ENCODE measurements at places on chromosomes 6 and 20.

GRCh38 chr6:121993362-121993761 is 406.1 kb upstream of the HSF2 start:
- no peak for DNase-seq
- no peaks in the 10 kb centered on the region for H3K36me3 ChIP-seq
- no peaks in the 10 kb centered on the region for H3K4me1 ChIP-seq
- H3K4me3 ChIP-seq, result no peak overlapping the region
- no peaks in the 10 kb centered on the region for H3K27me3 ChIP-seq
- H3K27ac ChIP-seq, result no peak overlapping the region

GRCh38 chr6:66717801-66718200 is 1010.8 kb upstream of the EYS start:
- H3K4me3 ChIP-seq, result no peak overlapping the region
- H3K27me3 ChIP-seq, result no peaks in the 10 kb centered on the region
- no peak overlapping the region for H3K27ac ChIP-seq
- H3K36me3 ChIP-seq, result no peaks in the 10 kb centered on the region
- no peaks in the 10 kb centered on the region for H3K4me1 ChIP-seq

- no peak overlapping the region for H3K4me3 ChIP-seq
- H3K36me3 ChIP-seq, result no peaks in the 10 kb centered on the region
- H3K27ac ChIP-seq, result no peak overlapping the region
- H3K4me1 ChIP-seq, result no peaks in the 10 kb centered on the region
- H3K27me3 ChIP-seq, result peaks cover 18% of the 10 kb centered on the region
- DNase-seq, result no peak
Observed at GRCh38 chr6:4102687-4103244, 23.8 kb upstream of the FAM217A start.

DNA sequence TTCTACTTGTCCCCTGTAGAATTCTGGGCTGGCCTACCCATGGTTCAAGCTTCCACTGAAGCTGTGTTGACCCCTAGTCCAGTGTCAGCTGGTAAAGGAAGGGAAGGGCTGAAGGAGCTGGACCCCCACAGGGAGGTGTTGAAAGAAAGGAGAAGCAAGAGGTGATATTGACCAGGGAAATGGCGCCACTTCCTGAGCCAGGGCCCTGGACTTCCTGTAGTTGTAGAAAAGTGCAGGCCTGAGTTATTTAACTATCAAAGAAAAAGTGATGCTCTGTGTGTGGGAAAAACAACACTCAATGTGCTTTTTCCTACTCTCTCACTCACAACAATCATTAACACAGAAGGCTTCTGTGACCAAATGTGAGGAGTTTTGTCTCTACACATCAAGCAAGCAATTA is 60.0 kb upstream of the IER3 start:
- H3K4me1 ChIP-seq, result peaks cover 34% of the 10 kb centered on the region
- DNase-seq, result no peak
- no peaks in the 10 kb centered on the region for H3K27me3 ChIP-seq
- no peak overlapping the region for H3K4me3 ChIP-seq
- no peak overlapping the region for H3K27ac ChIP-seq

DNA sequence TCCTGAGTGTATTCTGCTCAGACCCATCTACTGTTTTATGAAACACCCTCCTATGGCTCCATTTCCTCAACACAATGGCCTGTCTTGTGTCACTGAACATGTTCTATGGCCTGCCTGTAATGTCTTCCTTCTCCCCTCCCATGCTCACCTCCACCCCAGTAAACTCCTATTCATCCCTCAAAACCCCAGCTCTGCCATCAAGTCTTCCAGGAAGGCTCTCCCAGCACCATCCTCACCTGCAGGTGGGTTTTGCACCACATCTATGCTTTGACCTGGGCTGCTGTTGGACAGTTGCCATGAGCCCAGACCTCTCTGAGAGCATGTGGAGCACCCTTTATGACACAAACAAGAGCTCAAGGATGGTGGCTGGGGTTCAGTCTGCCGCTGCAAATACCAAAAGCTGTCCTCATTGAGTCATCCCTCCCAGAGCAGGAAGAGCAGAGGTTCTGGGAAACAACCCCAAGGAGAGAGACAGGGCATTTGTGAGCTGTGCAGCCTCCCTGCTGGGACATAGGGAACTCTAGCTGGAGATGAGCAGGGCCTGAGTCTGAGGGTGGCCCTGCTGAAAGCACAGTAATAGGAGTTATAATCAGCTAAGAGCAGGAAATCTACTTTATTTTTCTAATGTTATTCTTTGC is 93.8 kb upstream of the CD93 start:
- no peaks in the 10 kb centered on the region for H3K36me3 ChIP-seq
- H3K4me1 ChIP-seq, result no peaks in the 10 kb centered on the region
- no peak for DNase-seq
- H3K4me3 ChIP-seq, result no peak overlapping the region
- H3K27ac ChIP-seq, result no peak overlapping the region

DNA sequence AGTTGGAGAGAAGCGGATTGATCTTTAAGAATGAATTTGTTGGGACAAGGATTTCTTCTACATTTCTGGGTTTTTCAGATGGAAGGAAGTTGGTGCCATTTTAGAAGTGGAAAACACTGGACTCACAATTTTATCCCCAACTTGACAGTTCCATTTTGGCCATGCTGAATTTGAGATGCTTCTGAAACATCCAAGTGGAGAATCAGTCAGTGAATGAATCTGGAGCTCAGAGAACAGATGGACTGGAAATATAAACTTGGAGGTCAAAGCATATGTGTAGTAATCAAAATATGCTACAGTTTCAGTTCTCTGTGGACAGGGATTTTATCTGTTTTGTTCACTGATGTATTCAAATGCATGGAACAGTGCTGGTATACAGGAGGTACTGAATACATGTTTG is 89.9 kb downstream of the KCNQ5 start:
- H3K4me3 ChIP-seq, result no peak overlapping the region
- no peaks in the 10 kb centered on the region for H3K27me3 ChIP-seq
- no peak for DNase-seq
- H3K36me3 ChIP-seq, result peaks cover 13% of the 10 kb centered on the region
- no peaks in the 10 kb centered on the region for H3K4me1 ChIP-seq

DNA sequence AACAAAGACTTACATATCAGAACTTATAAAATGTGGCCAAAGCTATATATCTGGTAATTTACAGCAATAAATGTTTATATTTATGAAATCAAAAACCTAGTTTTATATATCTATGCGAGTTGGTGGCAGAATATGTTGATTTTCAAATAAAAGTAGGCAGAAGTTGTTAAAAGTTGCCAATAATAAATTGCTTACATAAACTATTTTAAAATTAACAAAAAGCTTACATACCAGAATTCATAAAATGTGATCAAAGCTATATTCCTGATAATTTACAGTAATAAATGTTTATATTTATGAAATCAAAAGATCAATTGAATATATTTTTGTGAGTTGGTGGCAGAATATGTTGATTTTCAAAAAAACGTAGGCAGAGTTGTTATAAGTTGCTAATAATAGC is 451.8 kb upstream of the KHDRBS2 start:
- H3K27ac ChIP-seq, result no peak overlapping the region
- H3K36me3 ChIP-seq, result no peaks in the 10 kb centered on the region
- no peak for DNase-seq
- no peaks in the 10 kb centered on the region for H3K4me1 ChIP-seq

GRCh38 chr20:32507998-32508774 is 76.9 kb downstream of the NOL4L start:
- H3K36me3 ChIP-seq, result peaks cover 34% of the 10 kb centered on the region
- H3K4me3 ChIP-seq, result no peak overlapping the region
- peak overlapping the region; percentile 79 for H3K27ac ChIP-seq
- peaks cover 48% of the 10 kb centered on the region for H3K4me1 ChIP-seq

- peak overlapping the region; percentile 42 for H3K27ac ChIP-seq
- H3K27me3 ChIP-seq, result no peaks in the 10 kb centered on the region
- peaks cover 53% of the 10 kb centered on the region for H3K4me1 ChIP-seq
Observed at GRCh38 chr6:6587696-6588063, 840 bp upstream of the LY86 start.

- no peak overlapping the region for H3K4me3 ChIP-seq
- no peaks in the 10 kb centered on the region for H3K4me1 ChIP-seq
- no peak overlapping the region for H3K27ac ChIP-seq
- H3K27me3 ChIP-seq, result no peaks in the 10 kb centered on the region
- H3K36me3 ChIP-seq, result peaks cover 52% of the 10 kb centered on the region
- no peak for DNase-seq
Observed at GRCh38 chr6:37477656-37478435, 21.8 kb downstream of the CCDC167 start.

- no peak overlapping the region for H3K4me3 ChIP-seq
- no peaks in the 10 kb centered on the region for H3K27me3 ChIP-seq
- H3K4me1 ChIP-seq, result peaks cover 4% of the 10 kb centered on the region
Observed at GRCh38 chr6:44094403-44095242, 32.6 kb downstream of the MRPL14 start.

DNA sequence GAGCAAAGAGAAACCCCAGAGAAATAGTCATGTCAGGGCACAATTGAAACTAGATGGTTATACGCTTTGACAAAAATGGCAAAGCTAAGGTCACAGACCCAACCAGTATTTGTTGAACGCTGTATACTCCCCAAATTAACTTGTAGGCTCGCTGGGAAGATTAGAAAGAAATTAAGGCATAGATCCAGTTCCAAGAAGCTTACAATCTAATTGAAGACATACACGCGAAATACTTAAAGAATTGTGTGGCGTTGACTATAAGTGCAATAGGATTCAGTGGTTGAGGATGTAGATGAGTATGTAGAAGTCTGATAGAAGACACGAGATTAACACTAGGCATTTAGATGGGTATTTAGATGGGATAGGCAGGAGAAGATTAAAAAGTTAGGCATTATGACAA is 525 bp downstream of the FAM229B start:
- DNase-seq, result no peak
- peaks cover 34% of the 10 kb centered on the region for H3K27me3 ChIP-seq
- no peak overlapping the region for H3K4me3 ChIP-seq
- no peak overlapping the region for H3K27ac ChIP-seq

DNA sequence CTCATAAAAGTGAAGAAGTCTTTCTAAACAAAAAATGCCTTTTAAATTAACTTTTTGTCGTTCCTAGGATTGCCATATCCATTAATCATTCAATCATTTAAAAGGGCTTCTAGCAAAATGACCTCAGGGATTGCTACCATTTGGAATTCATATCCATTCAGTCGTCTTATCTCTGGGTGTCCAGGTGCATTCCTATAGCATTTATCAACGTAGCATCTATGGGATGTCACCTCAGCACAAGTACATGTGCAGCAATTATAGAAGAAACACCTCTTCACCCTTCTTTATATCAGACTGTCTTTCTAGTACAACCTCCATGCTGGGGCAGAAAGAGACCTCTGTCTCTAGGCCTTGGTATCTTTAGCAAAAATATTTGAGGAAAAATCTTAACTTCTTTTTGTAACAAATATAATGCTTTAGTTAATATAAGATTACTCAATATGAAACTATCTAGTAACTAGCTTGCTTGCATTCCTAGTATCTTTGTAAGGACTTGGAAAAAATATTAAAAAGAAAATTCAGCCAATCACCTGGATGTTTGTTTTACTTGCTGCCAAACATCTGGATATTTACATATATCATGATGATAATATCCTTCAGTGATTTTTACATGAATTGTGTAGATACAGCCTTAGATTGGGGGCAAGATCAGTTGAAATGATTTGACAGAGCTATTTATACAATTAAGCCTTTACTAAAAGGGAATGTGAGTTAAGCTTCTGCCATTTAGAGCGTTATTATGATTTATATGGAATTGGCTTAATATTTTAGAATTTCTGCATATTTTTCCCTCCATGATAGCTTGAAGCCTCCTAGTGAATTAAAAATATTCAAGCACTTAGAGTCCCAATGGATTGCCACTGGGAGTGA is 356.8 kb downstream of the HDGFL1 start:
- no peak overlapping the region for H3K27ac ChIP-seq
- H3K36me3 ChIP-seq, result no peaks in the 10 kb centered on the region
- H3K27me3 ChIP-seq, result no peaks in the 10 kb centered on the region

DNA sequence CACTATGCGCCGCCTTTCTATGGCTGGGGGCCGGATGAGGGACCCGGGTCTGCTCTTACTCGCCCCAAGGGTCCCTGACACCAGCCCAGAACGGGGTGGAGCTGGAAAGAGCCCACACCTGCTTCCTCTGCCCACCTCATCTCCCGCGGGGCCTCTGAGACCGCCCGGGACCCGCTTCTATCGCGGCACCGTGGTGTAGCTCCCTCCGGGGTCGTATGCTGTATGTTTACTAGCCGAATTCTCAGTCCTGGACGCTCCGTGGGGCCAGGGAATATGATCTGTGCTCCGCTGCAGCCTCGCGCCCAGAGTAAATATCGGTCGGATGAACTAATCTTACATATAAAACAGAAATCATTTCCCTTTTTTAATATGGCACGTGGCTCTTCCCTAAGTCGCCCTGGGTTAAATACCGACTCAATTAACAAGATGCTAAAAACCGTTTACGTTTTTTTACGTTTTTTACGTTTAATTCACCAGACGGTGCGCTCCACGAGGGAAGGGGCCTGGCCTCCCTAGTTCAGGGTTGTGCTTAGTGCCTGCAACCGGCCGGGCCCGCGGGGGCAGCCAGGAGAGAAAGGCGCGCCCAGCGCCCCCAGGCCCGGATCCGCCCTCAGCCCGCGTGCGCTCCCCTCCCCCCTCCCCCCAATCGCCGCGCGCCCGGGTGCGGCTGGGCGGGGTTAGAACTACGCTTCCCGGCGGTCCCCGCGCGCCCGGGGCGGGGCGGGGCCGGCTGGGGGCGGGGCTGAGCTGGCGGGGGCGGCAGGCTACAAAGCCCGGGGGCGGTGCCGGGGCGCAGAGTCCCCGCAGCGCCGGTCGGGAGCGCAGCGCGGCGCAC is at the start of gene RBM38:
RBM38 (plus strand) TSS at position 793 of the 835 bp plus-strand sequence. CDS start 186 bp downstream, outside the sequence.
- H3K27ac ChIP-seq, result peak within 1 kb of the TSS; percentile 95
- peaks cover 36% of the 10 kb centered on the region for H3K36me3 ChIP-seq
- H3K4me1 ChIP-seq, result peaks cover 33% of the 10 kb centered on the region
- no peaks in the 10 kb centered on the region for H3K27me3 ChIP-seq
- DNase-seq, result peak; percentile 77

GRCh38 chr6:2558098-2558680 is 192.5 kb downstream of the MYLK4 start:
- H3K4me1 ChIP-seq, result peaks cover 1% of the 10 kb centered on the region
- no peak overlapping the region for H3K4me3 ChIP-seq
- DNase-seq, result no peak
- no peak overlapping the region for H3K27ac ChIP-seq
- no peaks in the 10 kb centered on the region for H3K36me3 ChIP-seq

DNA sequence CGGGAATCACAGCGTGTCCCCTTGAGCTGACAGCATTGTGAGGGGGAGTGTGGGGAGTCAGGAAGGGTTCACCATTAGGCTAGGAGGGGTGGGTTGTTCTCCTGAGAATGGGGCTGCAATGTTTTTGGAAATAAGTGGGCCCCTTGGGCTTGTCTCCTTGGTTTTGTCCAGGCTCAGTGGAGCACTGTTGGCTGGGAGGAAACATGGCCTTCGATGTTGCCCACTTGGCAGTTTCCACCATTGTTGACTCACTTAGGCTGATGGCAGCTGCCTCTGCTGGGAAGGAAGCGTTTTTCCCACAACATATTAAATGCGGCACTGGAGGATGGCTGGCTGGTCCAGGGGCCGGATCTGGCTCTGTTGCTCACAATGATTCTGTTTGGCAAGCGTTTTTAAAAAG is 512.1 kb downstream of the QKI start:
- H3K4me3 ChIP-seq, result no peak overlapping the region
- no peaks in the 10 kb centered on the region for H3K4me1 ChIP-seq
- H3K27ac ChIP-seq, result no peak overlapping the region
- no peaks in the 10 kb centered on the region for H3K27me3 ChIP-seq
- no peaks in the 10 kb centered on the region for H3K36me3 ChIP-seq

- no peak overlapping the region for H3K27ac ChIP-seq
- no peak for DNase-seq
Observed at GRCh38 chr6:170024940-170025339, 265.9 kb downstream of the DLL1 start.

Measured in T-helper 2 cell treated with Interferon-gamma antibody and Interleukin-4, amounts not matched to agents 5 μg/mL and 100 μg/mL, for 36 hours (primary cell).